ENCODE measurements at places on chromosomes 1 and 21.

DNA sequence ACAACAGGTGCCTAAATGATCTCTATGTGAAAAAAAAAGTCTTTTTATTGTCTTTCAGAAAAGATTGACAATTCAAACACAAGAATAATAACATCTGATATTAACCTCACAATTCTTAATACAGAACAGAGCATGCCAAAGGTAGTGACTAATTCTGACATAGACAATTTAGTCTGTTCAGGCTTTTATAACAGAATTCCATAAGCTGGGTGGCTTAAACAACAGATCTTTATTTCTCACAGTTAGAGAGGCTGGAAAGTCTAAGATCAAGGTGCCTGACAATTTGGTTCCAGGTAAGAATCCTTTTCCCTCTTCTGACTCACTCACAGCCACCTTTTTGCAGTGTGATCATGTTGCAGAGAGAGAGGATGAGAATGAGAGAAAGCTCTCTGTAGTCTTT lies 27.0 kb downstream of the DPYD start:
- peaks cover 30% of the 10 kb centered on the region for H3K4me1 ChIP-seq
- no peaks in the 10 kb centered on the region for H3K27me3 ChIP-seq
- H3K36me3 ChIP-seq: peaks cover 13% of the 10 kb centered on the region
- H3K4me3 ChIP-seq: no peak overlapping the region
- no peak for DNase-seq
- H3K27ac ChIP-seq: no peak overlapping the region

DNA sequence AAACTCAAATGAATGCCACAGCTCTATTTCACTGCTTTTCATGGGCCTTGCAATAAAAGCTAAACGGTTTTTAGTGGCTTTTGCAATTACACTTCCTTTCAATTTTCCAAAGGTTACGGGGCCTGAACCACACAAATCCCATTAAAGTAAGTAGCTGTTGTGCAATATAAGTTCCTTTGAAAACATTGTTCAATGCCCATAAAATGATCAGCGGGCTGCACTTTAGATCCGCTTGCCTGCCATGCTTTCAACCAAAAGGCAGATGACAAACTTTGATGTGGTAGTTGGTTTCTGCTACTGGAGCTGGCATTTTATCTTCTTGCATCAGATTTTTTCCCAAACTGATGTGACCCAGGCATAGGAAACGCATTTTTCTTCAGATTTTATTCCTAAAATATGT lies 50.2 kb downstream of the PRRX1 start:
- H3K27ac ChIP-seq: no peak overlapping the region
- peaks cover 11% of the 10 kb centered on the region for H3K27me3 ChIP-seq
- H3K4me3 ChIP-seq: no peak overlapping the region
- DNase-seq: no peak
- H3K4me1 ChIP-seq: no peaks in the 10 kb centered on the region

DNA sequence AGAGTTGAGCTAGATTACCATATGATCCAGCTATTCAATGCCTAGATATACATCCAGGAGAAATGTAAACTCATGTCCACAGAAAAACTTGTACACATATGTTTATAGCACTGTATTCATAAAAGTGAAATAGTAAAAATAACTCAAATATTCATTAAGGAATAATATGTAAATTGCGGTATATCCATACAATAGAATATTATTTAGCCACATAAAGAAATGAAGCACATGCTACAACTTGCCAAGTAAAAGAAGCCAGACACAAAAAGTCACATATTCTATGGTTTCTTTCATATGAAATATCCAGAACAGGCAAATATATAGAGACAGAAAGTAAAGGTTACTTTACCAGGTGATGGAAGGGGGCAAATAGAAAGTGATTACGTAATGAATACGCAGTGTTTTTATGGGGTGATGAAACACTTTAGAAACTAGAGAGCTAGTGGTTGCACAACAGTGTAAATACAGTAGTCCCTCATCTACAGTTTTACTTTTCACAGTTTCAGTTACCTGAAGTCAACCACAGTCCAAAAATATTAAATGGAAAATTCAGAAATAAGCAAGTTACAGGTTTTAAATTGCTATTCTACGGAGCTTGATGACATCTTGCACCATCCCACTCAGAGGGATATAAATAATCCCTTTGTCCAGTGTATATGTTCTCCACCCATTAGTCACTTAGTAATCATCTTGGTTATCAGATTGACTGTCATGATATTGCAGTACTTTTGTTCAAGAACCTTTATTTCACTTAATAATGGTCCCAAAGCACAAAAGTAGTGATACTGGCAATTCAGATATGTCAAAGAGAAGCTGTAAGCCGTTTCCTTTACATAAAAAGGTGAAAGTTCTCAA lies 62.3 kb downstream of the ZNF644 start:
- H3K4me1 ChIP-seq: peaks cover 75% of the 10 kb centered on the region
- no peak overlapping the region for H3K4me3 ChIP-seq
- H3K36me3 ChIP-seq: peaks cover 72% of the 10 kb centered on the region
- no peak for DNase-seq

DNA sequence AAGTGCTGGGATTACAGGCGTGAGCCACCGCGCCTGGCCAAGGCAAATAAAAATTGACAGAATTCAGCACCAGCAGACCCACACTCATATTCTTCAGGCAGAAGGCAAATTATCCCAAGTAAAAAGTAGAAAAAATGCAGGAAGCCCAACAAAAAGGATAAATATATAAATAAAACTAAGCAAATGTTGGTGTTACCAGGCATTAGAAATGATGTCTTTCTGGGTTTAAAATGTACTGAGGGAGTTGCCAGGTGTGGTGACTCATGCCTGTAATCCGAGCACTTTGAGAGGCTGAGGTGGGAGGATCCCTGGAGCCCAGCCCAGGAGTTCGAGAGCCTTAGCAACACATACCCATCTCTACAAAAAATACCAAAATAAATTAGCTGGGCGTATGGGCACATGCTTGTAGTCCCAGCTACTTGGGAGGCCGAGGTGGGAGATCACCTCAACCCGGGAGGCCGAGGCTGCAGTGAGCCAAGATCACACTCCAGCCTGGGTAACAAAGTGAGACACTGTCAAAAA lies 6.3 kb downstream of the INTS11 start:
- no peaks in the 10 kb centered on the region for H3K27me3 ChIP-seq
- peaks cover 23% of the 10 kb centered on the region for H3K4me1 ChIP-seq
- H3K4me3 ChIP-seq: no peak overlapping the region
- H3K36me3 ChIP-seq: peaks cover 79% of the 10 kb centered on the region
